Substantia nigra (tissue), 51 donors: ENCODE measurements at places on chromosomes 1 and 21.

GRCh38 chr1:182634306-182635072 lies 30.3 kb upstream of the RGS16 start:
- DNase-seq: no peak

DNA sequence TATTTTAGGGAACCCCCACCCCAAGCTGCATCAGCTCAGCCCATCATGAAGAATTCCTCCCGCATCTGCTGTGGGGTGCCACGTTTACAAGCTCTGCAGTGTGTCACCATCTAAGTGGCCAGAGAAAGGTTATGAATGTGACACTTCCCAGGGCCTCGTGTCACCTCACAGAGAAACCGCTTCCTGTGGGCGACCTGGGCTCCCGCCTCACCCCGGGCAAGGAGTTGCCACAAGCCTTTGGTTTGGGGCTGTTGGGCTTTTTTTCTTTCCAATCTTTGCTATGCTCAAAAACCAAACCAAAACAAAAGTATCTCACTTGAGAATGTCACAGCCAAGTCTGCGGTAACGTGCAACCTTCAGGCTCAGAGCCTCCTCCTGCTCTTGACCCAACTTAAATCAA lies 82.1 kb upstream of the ARHGEF16 start:
- DNase-seq: no peak

- DNase-seq: no peak
These were observed 213.7 kb downstream of the FOXD2 start for GRCh38 chr1:47651311-47652089.

GRCh38 chr21:41167348-41168342 lies at the start of gene BACE2:
Gene BACE2 (plus strand): TSS chr21:41168160. CDS start chr21:41168264, 104 bp downstream.
- peak; percentile 49 for DNase-seq

DNA sequence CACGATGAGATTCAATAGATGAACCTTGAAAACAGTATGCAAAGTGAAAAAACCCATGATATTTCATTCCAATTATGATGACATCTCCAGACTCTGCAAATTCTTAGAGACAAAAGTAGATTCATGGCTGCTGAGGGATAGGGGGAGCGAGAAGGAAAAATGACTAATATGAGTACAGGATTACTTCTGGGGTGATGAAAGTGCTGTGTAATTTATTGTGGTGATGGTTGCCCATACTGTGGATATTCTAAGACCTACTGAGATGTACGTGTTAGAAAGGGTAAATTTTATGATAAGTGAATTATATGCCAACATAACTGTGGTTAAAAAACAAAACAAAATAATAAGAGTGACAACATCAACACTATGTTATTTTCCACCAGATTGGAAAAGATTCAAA lies 18.9 kb upstream of the RGS7 start:
- DNase-seq: no peak

DNA sequence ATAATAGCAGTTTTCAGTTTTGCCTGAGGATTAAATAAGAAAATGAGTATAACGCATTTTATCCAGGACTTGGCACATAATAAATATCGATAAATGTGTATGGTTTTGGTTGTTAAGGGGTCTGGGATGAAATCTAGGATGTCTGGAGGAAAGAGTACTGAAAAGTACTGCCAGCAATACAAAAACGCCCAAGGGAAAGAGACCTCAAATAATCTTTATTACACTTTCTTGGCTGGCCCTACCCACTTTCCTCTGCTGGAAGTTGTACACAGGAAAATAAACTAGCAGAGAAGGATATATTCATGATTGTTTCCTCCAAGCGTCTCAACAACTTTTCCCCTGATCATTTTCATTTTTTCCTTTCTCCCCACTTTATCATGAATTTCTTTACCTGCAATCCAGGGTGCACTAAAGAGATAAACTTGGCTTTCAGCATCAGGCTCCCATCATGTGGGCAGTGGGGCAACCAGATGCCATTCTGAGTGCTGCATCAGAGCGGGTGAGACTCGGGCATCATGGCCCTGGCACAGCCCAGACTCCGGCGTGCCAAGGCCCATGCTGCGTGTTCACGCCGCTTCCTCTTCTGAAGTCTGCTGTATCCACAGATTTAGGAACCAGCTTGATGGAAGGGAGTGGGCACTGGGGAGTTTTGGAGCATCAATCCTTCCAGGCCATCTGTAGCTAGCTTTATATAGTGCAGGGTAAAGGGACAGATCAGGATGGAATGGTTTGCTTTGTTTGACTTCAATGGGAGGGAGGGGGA lies 35.8 kb upstream of the PLXNA2 start:
- no peak for DNase-seq
